ENCODE measurements at places on chromosomes 16 and 17.

- DNase-seq = no peak
These were observed 28.2 kb upstream of the BRD7 start for GRCh38 chr16:50396761-50397535.

- no peak for DNase-seq
These were observed 1.8 kb downstream of the B9D1 start for GRCh38 chr17:19360772-19361171.

DNA sequence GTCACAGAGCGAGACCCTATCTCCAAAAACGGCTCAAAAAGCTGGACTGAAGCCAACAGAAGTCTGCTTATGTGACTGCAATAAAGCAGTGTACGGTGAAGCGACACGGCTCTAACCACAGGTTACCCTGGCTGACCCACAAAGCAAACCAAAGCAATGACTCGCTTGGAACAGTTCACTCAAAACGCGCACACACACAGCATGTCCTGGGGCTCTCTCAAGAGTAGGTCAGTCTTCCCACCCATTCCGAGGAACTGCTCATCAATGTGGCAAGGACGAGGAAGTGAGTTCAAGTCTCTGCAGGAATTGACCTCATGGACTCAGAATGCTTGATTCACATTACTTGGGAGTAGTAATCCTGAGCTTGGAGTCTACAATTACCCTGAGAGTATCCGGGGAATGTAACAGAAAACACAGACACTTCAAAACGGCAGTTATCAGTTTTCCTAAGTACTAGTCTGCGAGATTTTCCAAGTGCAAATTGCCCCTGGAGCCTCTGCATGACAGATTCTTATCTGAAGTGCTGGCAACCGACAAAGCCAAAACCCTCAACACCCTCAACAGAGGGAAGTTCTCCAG lies 25.4 kb downstream of the PELP1 start:
- no peak for DNase-seq

DNA sequence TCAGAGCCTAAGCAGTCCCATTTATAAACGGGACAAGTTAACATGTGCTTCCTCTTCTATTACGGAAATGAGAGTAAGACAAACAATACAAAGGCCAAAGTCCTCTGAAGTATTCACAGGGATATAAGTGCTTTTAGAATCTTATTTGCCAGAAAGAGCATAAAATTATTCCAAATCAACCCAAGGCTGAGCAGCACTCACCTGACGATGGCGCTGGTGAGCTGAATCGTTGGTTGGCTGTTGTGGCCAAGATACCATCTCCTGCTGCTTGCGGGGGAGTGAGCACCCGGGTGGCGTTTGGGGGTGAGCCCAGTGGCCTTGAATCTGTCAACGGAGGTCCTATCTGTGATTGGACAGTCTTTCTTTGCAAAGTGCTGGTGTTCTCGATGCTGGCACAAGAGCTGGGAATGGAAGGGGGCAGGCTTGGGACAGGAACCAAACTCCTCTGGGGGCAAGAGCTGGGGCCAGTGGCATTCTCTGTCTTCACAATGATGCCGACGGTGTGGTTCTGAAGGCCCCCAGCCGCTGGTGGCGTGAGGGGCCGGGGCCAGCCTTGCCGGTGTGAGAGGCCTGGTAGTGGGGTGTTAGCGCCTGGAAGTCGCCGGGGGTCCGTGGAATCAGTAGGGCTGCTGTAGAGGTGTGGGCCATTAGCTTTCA lies 9.5 kb upstream of the DHRS13 start:
- no peak for DNase-seq

DNA sequence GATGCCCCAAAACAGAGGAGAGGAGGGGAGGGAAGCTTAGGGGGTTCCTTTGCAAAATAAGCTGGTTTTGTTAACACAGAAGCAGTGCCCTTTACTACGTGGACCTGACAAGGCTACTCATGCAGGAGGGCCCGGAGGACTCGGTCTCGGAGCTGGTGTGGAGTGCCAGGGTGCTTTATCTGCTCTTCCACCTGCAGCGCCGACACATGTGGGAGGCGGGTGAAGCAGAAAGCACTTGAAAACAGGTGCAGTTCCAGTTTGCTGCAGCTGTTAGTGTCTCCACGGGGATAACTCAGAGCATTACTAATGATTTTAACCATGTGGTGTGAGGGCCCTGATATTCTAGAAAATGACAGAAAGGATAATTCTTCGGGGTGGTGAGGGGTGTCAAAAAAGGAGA lies 35.0 kb upstream of the MNT start:
- DNase-seq = no peak

DNA sequence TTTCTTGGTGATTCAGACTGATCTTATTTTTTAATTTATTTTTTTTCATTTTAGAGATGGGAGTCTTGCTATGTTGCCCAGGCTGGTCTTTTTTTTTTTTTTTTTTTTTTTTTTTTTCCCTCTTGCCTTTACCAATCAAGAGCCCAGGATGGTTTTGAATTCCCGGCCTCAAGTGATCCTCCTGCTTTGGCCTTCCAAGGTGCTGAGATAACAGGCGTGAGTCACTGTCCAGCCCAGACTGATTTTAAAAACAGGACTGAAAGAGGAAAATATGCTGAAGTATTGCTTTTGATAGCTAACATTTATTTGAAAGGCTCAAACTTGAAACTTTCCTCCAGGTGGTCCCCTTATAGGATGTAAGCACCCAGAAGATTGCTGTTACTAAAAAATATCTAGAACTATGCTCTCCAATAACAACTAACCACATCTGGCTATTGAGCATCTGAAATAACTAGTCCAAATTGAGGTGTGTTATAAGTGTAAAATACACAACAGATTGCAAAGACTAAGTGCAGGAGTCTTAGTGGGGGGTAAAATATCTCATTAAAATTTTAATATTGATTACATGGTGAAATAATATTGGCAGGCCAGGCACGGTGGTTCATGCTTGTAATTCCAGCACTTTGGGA lies 15.8 kb upstream of the BRIP1 start:
- DNase-seq = no peak

- DNase-seq = no peak
These were observed 5.1 kb downstream of the CEMP1 start for GRCh38 chr16:2526135-2526534.

Data from HuH-7.5 (cell line).